Caki2 (cell line): ENCODE measurements at places on chromosomes 12 and 14.

GRCh38 chr14:98926801-98927200, 345.2 kb downstream of the BCL11B start:
- DNase-seq, result no peak

DNA sequence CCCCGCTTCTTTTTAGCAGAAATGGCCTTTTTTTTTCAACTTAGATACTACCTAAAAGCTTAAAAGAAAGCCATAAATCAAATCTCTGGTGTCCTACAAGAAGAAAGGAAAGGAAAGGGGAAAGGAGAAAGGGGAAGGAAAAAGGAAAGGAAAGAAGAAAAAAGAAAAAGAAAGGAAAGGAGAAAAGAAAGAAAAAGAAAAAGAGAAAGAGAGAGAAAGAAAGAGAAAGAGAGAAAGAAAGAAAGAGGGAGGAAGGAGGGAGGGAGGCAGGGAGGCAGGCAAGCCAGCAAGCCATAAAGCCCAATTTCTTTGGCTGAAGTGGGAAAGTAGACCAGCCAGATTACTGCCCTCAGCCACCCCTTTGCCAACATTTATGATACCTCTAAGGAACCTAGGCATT, 32.5 kb upstream of the SLC6A13 start:
- DNase-seq, result no peak

DNA sequence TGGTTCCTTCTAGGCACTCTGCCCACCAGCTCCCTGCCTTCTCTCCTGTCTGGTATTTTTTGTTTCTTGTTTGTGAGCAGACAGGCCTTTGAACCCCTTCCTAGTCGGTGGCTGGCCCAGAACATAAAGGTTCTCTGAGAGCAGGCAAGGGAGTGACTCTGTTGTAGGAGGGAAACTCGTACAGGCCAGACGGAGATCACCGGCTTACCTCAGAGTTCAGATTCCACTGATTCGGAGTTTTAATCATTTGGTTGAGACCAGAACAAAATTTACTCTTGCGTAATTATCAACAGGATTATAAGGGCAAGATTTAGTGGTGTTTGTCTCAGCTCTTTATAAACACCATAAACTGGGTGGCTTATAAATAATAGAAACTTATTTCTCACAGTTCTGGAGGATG, 128.3 kb downstream of the PLXNC1 start:
- no peak for DNase-seq

GRCh38 chr12:57237596-57237931, 8.1 kb downstream of the SHMT2 start:
- no peak for DNase-seq

- DNase-seq, result no peak
Observed at GRCh38 chr12:32650508-32650907, 28.6 kb upstream of the DNM1L start.

DNA sequence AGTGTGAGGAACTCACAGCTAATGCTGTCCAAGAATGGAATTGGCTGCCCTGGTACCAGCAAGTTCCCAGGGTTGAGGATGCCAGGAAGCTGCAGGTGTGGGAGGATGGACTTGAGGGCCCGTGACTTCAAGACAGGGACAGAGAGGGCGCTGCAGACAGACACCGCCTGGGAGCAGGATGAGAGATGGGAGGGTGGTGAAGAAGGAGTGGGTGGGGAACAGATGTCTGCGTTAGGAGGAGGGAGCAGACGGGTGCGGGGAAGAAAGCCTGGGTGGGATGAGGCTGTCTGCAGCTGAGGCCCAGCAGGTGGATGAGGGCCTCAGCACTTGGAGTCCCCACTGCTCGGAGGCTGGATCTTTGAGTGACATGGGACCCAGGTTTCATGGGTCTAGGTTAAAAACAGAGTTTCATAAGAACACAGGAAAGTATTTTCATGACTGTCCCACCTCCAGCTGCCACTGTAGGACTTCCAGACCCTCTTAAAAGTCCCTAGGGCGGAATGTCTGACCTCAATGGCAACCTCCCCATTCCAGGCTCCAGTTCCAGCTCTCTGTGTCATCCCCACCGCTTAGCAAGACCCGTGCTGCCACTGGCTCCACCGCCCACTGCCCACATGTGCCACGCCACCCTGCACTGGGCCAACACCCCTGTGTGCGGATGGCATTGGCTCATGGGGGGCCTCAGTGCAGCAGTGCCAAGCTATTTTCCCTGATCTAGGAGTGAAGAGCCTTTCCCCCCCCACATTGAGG, 70.3 kb upstream of the SCN8A start:
- DNase-seq, result no peak

GRCh38 chr12:3168223-3169221, 91.3 kb downstream of the TSPAN9 start:
- peak; percentile 91 for DNase-seq

- no peak for DNase-seq
Observed at GRCh38 chr12:25256826-25257225, 6.1 kb upstream of the KRAS start.

- no peak for DNase-seq
Observed at GRCh38 chr12:78260976-78261375, 430.3 kb downstream of the NAV3 start.

- DNase-seq, result no peak
Observed at GRCh38 chr12:93970900-93971688, 177.3 kb upstream of the PLXNC1 start.

DNA sequence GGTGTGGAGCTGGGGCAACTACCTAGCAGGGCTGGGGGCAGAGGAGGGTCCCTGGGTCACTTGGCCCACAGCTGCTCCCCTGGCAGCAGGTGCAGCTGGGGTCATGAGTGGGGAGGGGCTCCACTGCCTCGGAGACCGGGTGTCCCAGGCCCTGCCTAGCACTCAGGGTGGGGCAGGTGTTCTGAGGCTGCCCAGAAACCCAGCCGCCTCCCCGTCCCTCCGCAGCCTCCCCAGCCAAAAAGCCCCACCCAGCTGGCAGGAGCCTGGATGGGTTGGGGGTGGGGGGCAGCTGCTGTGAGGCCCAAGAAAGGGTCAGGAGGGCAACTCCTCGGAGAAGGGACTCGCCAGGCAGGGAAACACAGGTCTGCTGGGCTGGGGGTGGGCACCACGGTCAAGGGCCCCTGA, 11.2 kb downstream of the AHNAK2 start:
- DNase-seq, result no peak
